ENCODE measurements at places on chromosomes 4 and X.

GRCh38 chr4:183867247-183867646 is 37.9 kb upstream of the STOX2 start:
- DNase-seq = no peak

GRCh38 chr4:109128589-109128988 is 173.9 kb downstream of the COL25A1 start:
- no peak for DNase-seq

- no peak for DNase-seq
Measured at GRCh38 chrX:38515291-38515690, 46.1 kb upstream of the TSPAN7 start.

DNA sequence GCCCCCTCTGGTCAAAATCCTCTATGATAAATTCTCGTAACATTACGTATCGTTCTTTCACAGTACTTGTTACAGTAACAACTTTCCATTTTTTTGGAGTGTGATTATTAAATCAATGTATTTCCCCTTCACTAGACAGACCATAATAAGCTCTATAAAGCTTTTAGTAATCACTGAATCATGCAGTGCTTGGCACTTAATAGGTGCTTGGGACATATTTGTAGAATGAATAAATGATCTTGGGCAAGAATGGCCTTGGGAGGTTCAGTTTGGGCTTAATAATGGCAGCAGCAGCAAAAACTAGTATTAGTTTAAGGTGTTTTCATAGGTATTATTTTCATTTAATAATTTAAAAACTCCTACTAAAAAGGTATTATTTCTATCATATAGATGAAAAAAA is 33.4 kb upstream of the SFRP2 start:
- no peak for DNase-seq

DNA sequence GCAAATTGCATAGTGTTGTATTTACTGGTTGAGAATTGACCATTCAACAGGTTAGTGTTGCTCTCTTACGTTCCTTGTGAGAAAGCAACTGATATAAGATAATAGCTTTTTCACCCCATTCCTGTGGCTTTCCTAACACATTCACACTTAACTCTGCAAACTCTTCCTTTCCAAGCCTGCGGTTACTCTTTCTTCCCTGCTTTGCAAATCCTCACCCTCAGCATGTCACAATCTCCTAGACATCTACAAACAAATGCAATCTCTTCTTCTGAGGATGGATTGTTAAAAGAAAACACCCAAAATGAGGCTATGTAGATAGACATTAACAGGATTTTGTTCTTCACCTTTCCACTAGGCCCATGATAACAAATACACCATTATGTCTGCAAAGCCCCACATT is 771.7 kb upstream of the PCDH7 start:
- DNase-seq = no peak

GRCh38 chrX:148049441-148049840 is 68.3 kb downstream of the FMR1NB start:
- no peak for DNase-seq

DNA sequence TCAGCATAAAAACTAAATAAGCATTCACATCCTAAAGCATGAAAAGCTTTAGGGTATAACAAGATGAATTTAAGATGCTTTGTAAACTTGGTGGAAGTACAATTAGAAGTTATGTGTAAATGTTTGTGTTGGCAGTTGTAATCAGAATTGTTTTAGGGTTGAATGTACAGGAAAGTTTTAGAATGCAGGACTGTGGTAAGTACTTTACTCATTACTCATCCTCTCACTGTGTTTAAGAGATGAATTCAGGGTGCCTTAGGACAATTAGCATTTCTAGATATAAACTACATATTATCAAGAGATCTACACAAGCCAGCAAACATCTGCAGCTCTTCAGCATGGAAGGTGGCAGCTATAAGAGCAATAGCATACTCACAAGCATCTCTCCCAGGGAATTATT is 77.5 kb upstream of the ELOVL6 start:
- no peak for DNase-seq

GRCh38 chr4:5469151-5469775 is 239.1 kb downstream of the EVC2 start:
- no peak for DNase-seq

- no peak for DNase-seq
Measured at GRCh38 chr4:159926871-159927270, 824.0 kb downstream of the RAPGEF2 start.

GRCh38 chr4:38129460-38130227 is 169.4 kb downstream of the PTTG2 start:
- no peak for DNase-seq

DNA sequence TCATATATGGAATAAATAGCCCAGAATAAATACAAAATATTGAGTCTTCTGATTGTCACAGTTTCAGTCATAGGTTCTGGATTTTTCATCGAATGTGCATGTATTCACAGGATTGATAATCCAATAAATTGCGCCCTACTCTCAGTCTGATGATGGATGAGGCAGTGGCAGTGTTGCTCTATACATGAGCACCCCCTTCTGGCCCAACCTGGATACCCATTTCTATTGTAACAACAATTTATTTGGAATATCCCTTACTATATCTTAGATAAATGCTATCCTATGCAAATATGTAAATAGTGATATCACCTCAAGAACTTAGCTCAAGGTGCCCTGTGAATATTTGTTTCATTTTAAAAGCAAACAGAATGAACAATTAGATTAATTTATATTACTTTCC is 733.7 kb upstream of the PABPC4L start:
- DNase-seq = no peak

- DNase-seq = no peak
Measured at GRCh38 chrX:73916931-73917667, 354.1 kb downstream of the CHIC1 start.

DNA sequence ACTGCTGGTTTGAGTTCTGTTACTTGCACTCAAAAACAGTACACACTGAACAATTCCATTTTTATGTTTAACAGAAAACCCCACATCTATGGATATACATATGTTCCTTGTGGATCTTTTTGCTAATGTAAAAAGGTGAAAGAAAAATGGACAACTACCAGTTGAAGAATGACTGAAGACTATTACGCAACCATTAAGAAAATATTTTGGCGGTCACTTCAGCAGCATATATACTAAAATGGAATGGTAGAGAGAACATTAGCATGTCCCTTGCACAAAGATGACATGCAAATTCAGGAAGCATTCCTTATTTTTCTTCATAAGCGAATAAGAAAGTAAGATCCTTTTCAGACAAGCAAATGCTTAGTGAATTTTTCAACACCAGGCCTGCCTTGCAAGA is 84.6 kb upstream of the FMR1 start:
- no peak for DNase-seq

- no peak for DNase-seq
Measured at GRCh38 chr4:86757468-86757867, 91.7 kb downstream of the SLC10A6 start.

DNA sequence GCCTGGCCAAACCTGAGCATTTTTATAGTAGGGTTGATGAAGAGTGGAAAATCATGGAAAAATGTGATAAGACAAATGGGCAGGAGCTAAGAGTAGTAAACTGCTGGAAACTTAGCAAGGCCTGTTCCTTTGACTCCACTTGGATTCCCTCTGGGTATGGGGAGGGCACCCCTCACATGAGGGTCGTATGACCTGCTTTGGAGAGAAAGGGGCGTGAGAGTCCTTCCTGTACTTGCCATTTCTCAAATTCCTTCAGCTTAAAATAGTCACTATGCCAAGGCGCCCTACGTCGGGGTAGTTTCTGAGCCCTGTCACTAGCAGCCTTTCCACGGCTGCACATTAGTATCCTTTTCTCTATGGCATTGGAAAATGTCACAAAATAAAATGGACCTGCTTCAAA is 49.1 kb downstream of the GPRIN3 start:
- DNase-seq = no peak

GRCh38 chr4:78939667-78940008 is 400 bp upstream of the PAQR3 start:
- DNase-seq = no peak

- no peak for DNase-seq
Measured at GRCh38 chrX:9495496-9495895, 30.6 kb downstream of the TBL1X start.

DNA sequence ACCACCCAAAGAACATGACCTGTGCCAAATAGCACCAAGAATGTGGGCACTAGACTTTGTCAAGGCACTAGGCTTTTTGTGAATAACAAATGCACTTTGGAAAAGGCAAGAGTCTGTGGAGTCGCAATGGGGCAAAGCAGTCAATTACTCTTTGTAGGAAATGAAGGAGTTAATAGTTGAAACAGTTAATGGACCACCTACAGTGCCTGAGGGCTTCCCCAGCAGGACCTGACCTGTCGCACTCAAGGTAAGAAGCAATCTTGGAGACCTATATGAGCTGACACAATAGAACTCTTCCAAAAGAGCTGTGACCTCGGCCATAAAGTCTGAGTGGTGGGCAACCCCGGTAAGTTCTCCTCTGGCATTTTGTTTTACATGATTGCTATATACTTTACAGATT is 49.2 kb upstream of the CAPN6 start:
- no peak for DNase-seq

DNA sequence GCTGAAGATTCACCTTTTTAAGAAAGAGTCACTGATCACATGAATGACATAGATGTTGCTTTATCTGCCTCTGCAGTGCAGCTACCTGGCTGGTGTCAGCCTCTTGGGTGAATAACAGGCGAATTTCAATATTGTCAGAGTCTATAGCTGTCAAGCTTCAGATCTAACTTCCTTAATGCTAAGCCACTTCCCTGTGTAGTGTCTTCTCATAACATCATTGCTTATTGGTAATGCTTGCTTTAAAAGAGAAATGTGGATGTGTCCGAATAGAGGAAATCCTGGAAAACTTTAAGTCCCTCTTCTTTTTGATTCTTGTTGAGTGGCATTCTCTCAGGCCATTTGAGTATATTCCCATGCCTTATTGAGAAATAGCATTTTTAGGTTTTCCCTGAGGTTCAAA is 7.3 kb upstream of the IGFBP7 start:
- no peak for DNase-seq

GRCh38 chr4:86357608-86358007 is 2.2 kb downstream of the MAPK10 start:
- DNase-seq = no peak

- no peak for DNase-seq
Measured at GRCh38 chr4:6421397-6421796, 51.0 kb downstream of the PPP2R2C start.

- no peak for DNase-seq
Measured at GRCh38 chr4:182351485-182351884, 108.3 kb downstream of the TENM3 start.

DNA sequence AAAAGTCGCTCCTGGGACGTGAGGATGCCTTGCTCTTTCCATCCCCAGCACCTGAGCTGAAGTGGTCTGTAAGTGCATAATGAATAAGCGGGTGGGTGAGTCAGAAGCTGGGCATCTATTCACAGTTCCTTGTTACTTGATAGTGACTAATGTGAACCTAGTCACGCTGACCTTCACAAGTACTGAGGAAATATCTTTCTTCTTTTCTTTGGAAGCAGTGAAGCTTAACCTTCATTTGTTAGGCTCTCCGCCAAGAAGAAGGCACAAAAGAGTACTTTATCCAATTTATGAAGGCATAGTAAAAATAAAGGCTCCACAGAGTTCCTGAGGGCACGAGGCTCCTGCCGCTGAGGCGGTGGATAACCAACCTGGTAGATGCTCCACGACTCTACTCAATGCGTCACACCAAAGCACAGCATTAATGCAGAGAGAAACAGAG is 475.7 kb upstream of the SLIT2 start:
- DNase-seq = no peak

DNA sequence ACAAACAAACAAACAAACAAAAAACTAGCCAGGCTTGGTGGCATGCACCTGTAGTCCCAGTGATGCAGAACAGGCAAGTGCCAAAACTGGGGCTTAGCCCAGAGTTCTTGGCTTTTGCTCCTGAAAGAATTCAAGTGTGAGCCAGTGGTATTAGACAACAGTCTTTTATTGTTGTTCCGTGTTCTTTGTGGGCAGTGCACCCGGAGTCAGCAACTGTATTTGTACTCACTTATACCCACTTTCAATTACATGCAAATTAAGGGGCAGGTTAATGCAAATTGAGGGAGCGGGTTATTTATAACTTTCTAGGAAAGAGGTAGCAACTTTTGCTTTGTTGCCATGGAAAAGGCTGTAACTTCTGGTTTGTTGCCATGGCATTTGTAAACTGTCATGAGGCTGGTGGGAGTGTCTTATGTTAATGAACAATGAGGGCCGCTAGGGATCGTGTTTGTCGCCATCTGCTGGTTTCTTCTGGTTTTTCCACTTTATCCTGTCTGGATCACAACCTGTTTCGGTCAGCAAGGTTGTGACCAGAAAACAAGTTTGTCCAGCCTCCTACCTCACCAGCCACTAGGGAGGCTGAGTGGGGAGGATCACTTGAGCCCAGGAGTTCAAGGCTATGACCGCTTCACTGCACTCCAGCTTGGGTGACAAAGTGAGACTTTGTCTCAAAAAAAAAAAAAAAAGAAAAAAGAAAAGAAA is 88.8 kb upstream of the ESX1 start:
- DNase-seq = no peak

DNA sequence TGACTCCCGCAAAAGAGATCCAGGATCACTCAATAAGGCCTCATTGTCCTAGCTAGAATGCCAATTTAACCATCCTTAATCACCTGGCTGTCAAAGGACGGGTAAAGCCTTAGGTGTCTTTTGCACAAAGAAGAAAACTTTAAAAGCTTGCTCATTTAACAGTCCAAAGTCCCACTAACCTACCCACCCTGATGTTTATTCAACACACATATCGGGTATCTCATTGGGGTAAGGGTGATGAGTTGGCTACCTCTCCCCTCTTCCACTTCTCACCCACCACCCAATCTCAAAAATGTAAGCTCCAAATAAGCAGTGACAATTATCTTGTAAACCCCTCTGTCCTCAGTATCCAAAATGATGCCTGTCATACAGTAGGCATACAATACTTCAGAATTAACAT is 988 bp upstream of the SRD5A3 start:
- DNase-seq = no peak

DNA sequence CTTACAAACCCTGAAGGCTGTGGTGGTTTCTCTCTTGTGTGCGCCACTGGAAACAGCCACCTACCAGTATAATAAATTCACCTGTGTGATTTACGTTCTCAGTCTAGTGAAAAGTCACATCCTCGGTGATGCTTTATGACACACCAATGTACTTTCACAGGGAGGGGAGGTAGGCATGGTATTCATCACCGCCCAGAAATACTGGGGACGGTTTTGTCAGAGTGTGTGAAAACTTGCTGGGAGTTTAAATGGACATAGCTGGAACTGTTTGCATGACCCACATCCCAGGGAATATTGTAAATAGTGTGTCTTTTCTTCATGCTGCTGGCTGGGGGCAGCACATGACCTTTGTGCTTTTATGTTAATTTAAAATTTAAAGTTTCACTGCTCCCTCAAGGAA is 421.8 kb downstream of the MAPK10 start:
- no peak for DNase-seq
